ENCODE measurements at places on chromosomes 4 and X. TPM values are rescaled to one million over a fixed set of nuclear protein-coding genes. Genes with fewer than 3 reads are reported as not detected.

The HERC3 gene
- total RNA-seq, result 7.8 TPM

The JCHAIN gene
- not detected for total RNA-seq

The CXorf65 gene
- not detected for total RNA-seq

The USP9X gene
- total RNA-seq, result 78.3 TPM

- DNase-seq, result peak; percentile 60
Measured at GRCh38 chr4:106369456-106370060, 980 bp upstream of the GIMD1 start.

DNA sequence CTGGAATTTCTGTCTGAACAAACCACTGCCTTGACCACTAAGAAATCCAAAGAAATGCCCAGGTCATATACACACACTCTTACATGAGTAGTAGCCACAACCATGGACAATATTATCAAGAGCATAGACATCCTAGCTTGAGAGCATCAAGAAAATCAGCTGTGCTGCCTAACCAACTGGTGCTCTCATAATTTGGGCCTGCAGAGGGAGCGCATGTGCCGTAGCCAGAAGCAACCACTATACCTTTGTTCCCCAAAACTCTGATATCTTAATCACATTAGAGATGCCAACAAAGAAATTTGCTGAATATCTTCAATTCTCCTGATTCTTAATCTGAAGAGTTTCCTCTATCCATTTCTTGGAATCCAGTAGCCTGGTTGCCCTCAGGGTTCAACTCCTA lies 163.6 kb downstream of the ZNF674 start:
- peak; percentile 44 for DNase-seq
